ENCODE measurements at places on chromosomes 11 and 22.

DNA sequence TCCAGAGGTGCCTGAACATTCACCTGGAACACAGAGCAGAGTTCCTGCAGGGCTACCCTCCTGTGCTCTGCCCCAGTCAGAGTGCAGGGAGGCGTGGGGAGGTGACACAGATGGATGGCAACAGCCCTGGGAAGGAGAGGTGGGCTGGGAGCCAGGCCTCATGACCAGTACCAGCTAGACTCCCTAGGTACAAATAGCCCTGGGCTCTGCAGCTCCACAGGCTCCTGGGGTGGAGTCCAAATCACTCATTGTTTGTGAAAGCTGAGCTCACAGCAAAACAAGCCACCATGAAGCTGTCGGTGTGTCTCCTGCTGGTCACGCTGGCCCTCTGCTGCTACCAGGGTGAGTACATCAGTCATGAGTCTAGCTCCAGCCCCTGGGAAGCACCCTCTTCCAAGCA is at the start of gene SCGB1D2:
Gene SCGB1D2 (plus strand): TSS at position 219 of the 400 bp plus-strand sequence. CDS start 69 bp downstream, at position 288.
- DNase-seq: no peak

DNA sequence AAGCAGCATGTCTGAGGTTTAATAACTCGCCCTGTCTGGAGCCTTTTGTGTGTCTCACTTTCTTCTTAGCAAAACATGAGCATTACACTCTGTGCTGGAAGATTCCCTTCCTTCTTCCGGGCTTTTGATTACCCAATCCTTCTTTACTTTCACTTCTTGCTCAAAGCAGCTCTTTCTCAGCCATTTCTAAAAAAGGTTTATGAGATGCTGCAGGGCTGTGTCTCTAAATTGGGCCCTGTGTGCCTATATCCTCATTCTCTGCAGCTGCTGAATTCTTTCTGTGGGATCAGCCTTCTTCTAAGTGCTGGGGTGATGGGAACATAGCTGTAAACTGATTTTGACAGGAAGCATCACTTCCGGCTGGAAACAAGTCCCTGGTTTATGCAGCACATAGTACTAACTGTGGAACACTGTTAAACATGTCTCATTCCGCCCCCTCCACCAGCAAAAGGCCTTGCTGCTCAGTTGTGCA is 71.8 kb downstream of the PIWIL4 start:
- DNase-seq: no peak

DNA sequence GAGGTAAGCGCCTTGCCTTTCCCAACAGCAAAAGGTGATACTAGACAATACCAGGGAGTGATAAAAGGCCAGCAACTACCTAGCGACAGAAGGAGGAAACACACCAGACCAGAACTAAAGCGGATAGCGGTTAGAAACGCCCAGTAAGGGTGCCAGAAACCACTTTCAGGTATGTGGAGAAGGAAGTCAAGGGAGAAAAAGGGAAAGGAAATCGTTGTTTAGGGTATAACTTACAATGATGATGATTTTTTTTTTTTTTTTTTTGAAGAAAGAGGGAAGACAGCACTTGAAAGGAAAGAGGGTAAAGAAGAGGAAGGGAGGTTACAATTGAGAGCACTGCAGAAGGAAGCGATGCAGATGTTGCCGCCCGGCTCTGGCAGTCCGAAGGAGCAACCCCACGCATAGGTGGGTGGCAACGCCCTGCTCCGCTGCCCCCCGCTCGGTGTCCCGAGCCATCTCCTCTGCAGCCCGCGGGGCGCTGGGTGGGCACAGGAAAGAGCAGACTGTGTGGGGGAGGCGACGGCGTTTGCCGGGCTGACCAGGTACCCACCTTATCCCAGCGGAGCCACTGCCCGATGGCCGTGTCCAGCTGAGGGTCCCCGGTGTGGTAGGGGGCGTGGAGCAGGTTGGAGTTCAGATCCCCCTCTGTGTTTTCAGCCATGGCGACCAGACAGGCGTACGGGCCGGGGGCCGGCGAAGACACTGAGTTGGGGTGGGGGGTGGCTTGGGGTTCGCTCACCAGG is 561 bp downstream of the PGM2L1 start:
- peak; percentile 53 for DNase-seq

GRCh38 chr11:13868710-13869397 is 93.7 kb upstream of the SPON1 start:
- DNase-seq: no peak

GRCh38 chr11:61752117-61752924 is at the start of gene MYRF:
Gene MYRF, plus strand, starts transcription at chr11:61752636. Its CDS starts 109 bp downstream, at chr11:61752745.
- peak; percentile 6 for DNase-seq

DNA sequence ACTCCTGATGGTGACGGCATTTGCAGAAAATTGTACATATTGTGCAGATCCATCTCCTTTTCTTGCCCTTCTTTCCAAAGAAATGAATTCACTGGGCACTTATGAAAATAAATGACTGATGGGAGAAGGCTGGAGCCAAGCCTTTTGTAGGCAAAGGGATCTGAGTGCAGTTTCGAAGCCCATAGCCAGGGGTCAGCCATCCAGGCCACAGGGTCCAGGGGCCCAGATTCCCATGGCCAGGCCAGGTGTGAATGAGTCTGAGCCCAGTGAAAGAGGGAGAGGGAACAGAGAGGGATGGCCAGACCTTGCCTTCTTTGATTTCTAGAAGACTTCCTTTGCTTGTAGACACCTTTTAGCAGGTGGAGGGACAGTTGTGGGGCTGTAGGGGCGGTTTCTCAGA is 209.1 kb downstream of the KIRREL3 start:
- DNase-seq: no peak

DNA sequence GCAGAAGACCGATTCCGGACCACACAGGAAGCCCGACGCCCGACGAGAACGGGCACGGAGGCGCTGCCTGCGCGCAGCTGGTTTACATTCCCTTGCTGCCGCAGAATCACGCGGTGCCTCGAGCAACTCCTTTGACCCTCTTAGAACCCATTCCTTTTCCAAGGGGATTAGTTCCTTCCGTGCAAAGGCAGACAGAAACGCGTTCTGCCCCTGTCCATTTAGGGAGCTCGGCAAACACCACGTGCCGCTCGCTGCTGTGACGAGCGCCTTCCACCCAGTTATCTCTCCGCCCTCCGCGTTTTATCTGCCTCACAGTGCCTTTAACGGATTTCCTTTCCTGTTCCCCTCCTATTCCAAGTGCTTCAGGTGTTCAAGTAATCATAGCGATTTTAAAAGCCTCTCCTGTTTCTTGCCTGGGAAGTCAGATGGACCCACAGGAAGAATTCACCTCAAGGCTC is 24.1 kb upstream of the MICAL3 start:
- DNase-seq: no peak

GRCh38 chr22:25482868-25483639 is 81.4 kb upstream of the GRK3 start:
- no peak for DNase-seq

DNA sequence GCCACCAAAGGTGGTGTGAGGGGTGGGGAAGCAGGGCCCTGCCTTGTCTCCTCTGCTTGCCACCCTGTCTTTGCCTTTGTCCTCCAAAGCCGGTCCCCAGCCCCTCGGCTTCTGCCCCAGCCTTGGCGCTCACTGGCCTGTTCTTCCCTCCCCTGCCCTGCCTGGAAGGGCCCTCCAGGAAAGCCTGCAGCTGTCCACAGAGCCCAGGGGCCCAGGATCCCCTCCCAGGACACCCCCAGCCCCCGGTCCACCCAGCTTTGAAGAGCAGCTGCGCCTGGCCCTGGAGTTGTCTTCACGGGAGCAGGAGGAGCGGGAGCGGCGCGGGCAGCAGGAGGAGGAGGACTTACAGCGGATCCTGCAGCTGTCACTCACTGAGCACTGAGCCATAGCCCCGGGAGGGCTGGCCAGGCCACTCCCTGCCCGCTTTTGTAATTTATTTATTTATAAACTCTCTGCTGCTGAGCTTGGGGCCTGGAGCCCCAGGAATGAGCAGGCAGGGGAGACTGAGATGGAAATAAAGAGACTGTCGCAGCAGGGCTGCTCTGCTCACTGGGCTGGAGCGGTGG is 1.3 kb upstream of the SSH3 start:
- peak; percentile 23 for DNase-seq

DNA sequence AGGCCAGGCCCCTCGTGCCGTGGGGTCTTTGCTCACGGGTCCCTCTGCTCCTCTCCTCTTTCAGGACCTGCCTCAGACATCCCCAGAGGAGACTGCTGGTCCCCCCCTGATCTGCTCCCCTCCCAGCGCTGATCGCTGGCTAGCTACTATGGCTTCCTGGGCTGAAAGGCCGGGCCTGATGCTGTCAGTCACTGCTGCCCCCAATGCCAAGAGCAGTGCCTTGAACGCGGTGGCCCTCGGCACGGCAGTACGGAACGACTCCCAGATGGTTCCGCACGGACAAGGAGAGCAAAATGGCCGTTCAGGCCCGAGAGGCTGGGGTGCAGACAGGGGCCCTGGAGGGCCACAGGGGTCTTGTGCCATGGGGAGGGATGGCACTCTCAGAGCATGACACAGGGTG is 21.5 kb downstream of the SULT4A1 start:
- no peak for DNase-seq

- DNase-seq: no peak
These were observed 7.2 kb downstream of the DKK3 start for GRCh38 chr11:12001186-12001585.

DNA sequence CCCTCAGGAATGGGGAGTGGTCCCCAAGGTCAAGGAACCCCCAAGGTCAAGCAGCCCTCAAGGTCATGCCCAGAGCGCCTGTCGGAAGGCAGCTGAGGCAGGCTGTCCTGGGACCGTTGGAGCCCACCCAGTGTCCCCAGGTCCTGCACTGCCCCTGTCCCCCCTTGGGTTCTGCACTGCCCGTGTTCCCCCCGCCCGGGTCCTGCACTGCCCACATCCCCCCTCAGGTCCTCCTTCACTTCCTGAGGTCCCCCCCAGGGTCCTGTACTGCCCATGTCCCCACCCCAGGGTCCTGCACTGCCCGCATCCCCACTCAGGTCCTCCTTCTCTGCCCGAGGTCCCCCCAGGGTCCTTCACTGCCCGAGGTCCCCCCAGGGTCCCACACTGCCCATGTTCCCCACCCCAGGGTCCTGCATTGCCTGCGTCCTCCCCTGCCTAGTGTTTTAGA is 1073.0 kb downstream of the BRD1 start:
- no peak for DNase-seq

- DNase-seq: no peak
These were observed 44.3 kb downstream of the DKK3 start for GRCh38 chr11:11963842-11964773.

GRCh38 chr11:116533186-116533825 is 239.5 kb downstream of the BUD13 start:
- no peak for DNase-seq

Data from RCC 7860 (cell line).